ENCODE measurements at places on chromosomes 16 and 17.

GRCh38 chr16:2208308-2208707 is 2.4 kb downstream of the BRICD5 start:
- DNase-seq = no peak

- DNase-seq = no peak
These were observed 23.5 kb downstream of the AATF start for GRCh38 chr17:36972186-36972700.

DNA sequence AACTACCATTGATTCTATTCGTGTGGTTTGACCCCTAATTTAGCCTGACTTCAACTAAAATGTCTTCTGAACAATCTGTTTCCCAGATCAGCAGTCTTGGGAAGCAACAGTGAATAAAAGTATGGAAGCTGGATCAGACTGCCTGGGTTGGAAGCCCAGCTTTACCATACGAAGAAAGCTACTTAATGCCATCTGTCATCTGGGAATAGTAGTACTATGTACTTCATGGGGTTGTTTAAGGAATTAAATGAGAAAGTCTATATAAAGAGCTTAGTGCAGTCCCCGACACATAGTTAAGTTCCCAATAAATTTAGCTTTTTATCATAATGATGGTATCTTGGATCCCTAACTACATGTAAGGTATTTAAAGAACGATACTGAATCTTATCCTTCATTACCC is 151.5 kb upstream of the ERCC4 start:
- no peak for DNase-seq

GRCh38 chr17:65586899-65587298 is 25.5 kb upstream of the AXIN2 start:
- DNase-seq = no peak

GRCh38 chr16:8173111-8173644 is 417.1 kb downstream of the TMEM114 start:
- DNase-seq = peak; percentile 91

GRCh38 chr17:66904760-66905624 is 59.5 kb upstream of the CACNG4 start:
- peak; percentile 86 for DNase-seq

DNA sequence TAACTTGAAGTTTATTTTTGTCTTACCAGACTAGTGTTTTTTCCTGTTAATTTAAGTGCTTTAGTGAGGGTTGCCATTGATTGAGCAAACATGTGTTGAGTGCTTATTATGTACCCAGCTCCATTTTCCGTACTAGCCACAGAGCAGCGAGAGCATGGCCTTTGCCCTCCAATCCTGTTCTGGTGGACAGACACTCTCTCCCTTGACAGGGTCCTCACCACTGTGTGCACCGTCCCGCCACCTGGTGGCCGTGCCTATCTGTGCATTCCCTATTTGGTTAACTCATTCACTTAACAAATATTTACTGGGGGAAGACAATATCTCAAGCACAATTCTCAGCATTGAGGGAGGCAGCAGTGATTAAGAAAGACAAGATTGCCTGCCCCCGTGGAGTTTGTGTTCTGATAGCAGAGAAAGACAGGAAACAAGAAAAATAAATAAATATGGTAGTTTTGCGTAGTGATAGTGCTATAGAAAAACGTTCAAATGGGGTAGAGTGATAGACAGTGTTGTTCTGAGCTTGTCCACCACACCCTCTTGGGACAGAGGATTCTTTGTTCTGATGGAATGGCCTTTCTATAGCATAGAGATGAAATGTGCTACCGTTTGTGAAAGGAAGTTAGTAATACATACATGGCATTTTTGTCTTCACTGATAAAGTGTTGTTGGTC is 13.0 kb downstream of the CDH13 start:
- peak; percentile 62 for DNase-seq

DNA sequence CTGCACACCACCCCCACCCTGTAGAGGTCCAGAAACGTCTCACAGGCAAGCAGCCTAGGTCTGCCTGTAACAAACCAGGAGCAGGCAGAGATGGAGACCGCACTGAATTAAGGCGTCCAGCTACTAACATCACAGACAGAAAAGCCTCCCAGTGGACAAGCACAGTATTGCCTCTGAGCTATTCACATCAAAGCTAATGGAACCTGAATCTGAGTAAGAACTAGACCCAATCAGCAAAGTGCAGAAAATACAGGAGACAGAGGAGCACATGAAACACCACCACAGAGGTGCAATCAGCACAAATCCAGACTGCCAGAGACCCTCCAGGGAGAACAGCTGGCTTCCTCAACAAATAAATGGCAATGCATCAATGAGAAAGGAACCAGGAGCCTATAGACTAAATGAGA is 22.2 kb upstream of the PEMT start:
- peak; percentile 81 for DNase-seq

DNA sequence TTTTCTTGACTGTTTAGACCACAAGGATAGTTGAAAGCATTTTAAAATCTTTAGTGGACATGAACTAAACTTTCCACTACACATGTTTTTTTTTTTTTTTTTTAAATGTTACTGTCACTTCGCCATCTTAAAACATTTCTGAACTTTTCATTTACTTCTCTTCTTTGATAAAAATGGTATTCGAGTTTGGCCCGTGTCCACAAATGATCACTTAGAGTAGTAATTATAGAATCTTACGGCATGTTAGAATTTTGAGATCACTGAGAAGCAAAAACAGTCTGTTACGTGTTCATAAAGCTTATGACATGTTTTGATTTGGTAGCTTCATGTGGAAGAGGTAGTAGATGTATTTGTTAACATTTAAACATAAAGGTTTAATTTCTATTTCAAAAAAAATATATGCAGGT is 1.1 kb downstream of the NSRP1 start:
- peak; percentile 42 for DNase-seq

DNA sequence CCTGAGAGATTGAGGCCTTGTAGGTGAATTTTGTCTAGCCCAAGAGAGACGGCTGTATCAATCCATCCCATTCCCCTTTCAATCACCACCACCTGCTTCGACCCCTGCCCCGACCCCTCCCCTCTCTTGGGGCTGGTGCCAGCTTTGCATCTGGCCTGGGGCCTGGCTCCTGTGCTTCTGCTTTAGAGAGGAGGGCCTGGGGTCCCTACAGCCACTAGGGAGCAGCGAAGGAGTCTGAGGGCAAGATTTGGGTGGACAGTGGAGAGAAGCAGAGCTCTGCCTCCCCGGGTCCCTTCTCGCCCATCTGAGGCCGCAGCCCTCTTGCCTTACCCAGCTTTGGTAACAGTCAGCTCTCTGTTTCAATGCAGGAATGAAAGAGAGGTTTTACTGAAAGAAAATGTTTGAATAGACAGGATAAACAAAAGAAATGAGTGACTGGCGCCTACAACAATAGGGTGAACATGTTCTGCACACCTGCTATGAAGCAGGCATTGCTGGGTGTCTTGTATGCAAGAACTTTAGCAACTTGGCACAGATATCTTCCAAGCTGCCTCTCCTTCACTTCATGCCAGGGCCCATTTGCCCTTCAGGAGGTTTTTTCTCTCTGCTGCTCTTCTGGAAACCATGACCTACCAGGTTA is 57.4 kb downstream of the SLC47A1 start:
- DNase-seq = no peak

DNA sequence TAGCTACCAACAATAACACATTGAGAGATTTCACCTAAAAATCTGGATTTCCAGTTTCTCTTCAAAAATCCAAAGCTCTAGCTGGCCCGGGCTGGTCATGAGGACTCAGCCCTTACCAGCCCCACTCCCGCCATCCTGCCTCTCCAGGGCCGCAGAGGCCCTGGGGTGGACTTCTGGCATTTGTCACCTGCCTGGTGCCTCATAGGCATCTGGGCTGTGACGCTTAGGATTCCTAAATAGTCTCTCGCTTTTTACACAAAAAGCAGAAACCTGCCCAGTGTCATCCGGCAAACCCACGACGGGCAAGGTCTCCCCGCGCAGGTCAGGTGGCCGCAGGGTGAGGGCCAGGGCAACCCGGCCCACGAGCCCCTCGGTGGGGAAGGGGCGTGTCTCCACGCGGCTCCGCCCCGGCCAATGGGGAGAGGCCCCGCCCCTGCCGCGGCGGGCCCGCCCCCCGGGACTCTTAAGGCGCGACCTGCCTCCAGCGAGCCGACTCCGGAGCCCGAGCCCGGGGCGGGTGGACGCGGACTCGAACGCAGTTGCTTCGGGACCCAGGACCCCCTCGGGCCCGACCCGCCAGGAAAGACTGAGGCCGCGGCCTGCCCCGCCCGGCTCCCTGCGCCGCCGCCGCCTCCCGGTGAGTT is at the start of gene VASN:
VASN (plus strand) TSS at position 492 of the 644 bp plus-strand sequence. CDS start 9,030 bp downstream, outside the sequence.
- DNase-seq = peak; percentile 86

DNA sequence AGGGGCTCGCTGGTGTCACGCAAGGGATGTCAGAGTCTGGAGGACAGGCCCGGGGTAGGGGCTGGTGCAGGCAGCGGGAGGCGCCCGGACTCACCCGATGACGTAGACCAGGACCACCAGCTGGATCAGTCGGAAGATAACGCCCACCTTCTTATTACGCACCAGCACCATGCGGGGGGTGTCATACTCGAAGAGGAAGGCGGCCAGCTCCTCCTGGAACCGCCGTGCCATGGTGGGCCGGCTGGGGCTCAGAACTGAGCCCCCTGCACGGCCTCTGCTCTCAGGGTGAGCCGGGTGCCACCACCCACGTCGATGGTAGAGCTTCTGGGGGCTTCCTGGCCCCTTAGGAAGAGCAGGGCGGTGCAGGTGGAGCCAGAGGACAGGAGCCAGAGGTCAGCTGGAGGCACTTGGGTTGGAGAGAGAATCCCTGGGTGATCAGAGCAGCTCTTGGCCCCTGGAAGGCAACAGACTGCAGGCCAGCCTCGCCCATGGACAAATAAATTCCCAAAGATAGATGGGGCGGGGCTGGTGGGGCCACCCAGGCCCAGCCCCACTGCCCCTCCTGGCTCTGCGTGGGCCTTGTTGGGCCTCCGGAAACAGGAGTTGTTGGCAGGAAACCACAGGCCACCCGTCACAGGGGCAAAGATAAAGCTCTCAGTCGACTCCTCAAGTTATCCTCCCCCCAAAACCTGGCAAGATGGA is at the start of gene P2RX1:
P2RX1 (minus strand) TSS at position 471 of the 702 bp plus-strand sequence; CDS start at position 231, 240 bp downstream.
- DNase-seq = no peak

GRCh38 chr16:85389679-85390470 is 223.2 kb upstream of the GSE1 start:
- no peak for DNase-seq

- no peak for DNase-seq
These were observed 38.2 kb downstream of the NF1 start for GRCh38 chr17:31132977-31133376.

DNA sequence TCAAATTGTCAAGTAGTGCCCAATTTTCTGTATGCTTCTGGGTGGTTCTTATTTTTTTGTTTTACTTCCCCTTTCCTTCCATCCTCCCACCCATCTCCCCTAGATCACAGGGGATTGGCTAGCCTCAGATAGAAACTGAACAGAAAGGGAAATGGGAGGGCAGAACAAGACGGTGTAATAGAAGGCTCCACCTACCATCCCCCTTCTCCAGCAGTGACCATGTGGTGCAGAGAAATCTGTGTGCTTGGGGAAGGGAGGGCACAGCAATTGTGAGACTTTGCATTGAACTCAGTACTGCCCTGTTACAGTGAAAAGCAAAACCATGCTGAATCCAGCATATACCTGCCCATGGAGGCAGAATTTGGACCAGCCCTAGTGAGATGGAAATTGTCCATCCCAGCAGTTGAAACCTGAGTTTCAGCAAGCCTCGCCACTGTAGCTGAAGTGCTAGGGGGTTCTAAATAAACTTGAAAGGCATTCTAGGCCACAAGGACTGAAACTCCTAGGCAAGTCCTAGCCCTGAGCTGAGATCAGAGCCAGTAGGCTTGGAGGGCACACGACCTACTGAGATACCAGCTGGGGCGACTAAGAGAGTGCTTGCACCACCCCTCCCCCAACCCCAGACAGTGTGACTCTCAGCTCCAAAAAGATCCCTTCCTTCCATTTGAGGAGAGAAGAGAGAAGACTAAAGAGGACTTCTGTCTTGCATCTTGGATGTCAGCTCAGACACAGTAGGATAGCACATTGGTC is 5.2 kb downstream of the SLFN11 start:
- DNase-seq = peak; percentile 8

- no peak for DNase-seq
These were observed 26.1 kb downstream of the MRPS23 start for GRCh38 chr17:57823469-57824401.

DNA sequence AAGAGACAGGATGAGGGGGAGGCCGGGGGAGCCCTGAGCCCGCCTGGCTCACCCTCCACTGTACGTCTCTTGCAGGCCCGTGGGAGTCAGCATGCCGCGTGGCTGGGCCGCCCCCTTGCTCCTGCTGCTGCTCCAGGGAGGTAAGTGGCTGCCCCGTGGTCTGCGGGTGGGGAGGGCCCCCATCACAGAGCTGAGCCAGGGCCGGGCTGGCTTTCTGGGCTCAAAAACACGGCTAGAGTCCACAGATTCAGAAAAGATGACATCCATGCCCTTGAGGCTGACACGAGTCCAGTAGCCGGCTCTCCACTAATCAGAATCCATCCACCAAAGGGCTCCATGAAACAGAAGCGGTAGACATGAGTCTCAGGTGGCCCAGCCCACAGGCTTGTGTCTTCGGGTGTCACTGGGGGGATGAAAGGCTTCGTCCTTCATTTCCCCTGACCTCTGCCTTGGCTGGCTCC is 28.0 kb downstream of the IL21R start:
- DNase-seq = no peak

- DNase-seq = no peak
These were observed 447.6 kb upstream of the CA10 start for GRCh38 chr17:52606098-52606497.

DNA sequence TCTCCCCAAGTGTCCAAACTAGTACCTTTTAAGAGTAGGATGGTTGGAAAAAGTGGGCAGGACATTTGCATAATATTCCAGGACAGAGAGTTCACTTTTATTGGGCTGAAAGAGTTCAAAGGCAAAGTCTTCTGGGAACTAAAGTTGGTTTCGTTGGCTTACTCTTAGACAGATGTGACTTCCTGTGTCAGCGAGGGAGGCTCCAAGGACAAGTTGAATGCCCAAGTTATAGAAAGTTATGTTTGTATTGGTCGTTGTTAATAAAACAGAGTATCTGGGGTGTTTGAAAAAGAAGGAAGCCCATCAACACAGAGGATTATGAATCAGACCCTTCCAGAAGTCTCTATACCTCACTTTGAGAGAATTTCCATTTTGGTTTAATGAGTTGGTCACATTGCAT is 117.3 kb upstream of the TBX2 start:
- no peak for DNase-seq

DNA sequence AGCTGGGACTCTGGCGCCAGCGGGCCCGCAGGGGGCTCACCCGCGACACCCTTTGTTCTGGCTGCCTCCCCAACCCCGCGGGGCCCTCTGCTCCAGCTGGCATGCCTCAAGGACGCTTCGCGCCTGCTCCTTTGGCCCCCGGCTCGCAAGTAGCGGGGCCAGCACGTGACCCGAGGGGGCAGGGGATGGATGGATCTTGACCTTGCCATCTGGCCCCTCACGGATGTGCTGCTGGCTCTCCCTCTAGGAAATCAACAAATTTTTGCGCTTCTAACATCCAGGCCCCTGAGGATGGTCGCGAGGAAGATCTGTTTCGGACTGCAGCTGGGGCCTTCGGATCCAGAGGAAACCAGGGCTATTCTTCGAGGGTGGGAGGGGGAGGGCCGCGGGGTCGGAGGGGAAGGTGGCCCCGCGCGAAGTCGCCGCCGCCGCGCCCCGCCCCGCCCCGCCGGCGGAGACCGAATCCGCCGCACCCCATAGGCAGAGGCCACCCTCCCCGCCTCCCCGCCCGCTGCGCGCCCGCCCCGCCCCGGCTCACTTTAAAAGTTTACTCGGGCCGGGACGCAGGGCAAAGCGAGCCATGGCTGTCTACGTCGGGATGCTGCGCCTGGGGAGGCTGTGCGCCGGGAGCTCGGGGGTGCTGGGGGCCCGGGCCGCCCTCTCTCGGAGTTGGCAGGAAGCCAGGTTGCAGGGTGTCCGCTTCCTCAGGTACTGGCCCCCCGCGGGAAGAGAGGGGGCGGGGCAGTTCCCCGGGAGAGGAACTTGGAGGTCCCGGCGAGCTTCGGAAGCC is at the start of gene ACSF2:
ACSF2 (plus strand) TSS at position 537 of the 790 bp plus-strand sequence; CDS start at position 581, 44 bp downstream.
- DNase-seq = peak; percentile 78
